ENCODE measurements at places on chromosomes 3 and 15.

GRCh38 chr15:85722374-85723152 lies 72.2 kb downstream of the KLHL25 start:
- no peak for DNase-seq

GRCh38 chr3:130709671-130710070 lies 37.0 kb downstream of the PIK3R4 start:
- no peak for DNase-seq

- no peak for DNase-seq
Observed at GRCh38 chr15:81118361-81118760, 15.7 kb upstream of the CFAP161 start.

DNA sequence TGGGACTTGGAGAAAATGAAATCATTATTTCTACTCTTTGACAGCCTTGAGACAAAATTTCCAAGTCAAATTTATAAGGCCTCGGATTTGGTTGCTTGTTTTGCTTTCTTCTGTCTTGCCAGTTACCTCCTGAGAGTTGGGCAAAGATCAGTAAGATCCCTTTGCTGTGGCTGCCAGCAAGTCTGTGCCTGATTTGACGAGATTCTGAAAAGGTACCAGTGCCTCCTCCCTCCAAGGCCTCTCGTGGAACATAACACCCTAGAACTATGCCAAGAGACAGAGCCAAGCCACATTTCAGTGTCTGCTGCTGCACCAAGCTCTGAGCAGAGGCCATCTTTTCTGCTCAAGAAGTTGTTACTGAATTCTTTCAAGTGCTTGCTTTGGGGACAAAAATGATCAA lies 61.0 kb downstream of the GTPBP8 start:
- DNase-seq, result no peak

- DNase-seq, result no peak
Observed at GRCh38 chr3:53570081-53570480, 75.7 kb downstream of the CACNA1D start.

GRCh38 chr3:47012342-47013230 lies 33.1 kb downstream of the NBEAL2 start:
- DNase-seq, result no peak

DNA sequence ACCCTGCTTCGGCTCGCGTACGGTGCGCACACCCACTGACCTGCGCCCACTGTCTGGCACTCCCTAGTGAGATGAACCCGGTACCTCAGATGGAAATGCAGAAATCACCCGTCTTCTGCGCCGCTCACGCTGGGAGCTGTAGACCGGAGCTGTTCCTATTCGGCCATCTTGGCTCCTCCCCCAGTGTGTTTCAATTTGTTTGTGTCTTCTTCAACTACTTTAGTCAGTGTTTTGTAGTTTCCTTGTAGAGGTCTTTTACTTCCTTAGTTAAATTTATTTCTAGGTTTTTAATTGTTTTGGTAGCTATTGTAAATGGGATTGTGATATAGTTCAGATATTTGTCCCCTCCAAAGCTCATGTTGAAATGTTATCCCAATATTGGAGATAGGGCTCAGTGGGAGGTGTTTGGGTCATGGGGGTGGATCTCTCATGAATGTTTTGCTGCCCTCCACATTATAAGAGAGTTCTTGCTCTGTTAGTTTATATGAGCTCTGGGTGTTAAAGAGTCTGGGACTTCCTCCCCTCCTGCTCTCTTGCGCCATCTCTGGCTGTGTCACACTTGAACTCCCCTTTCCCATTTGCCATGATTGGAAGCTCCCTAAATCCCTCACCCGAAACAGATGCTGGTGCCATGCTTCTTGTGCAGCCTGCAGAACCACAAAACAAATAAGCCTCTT lies 304.4 kb downstream of the DOCK3 start:
- DNase-seq, result no peak

DNA sequence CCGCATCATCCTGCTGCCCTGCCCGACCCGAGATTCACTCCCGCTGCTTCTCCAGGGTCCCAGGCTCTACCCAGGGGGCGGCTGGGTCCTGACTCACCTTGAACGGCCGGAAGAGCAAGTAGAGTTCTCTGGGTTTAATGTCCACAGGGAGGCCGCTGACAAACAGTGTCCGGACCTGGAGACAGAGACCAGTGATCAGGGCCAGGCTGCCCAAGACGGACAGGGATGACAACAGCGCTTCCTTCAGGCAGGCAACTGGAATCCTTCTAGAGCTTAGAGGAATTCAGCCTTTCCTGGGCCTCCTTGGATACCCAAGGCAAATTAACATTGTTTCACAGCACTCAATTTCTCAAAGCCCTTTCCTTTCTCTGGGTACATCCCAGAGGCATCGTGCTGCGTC lies 23.9 kb downstream of the RBPMS2 start:
- DNase-seq, result no peak

GRCh38 chr3:176286476-176287085 lies 910.7 kb downstream of the TBL1XR1 start:
- DNase-seq, result no peak

DNA sequence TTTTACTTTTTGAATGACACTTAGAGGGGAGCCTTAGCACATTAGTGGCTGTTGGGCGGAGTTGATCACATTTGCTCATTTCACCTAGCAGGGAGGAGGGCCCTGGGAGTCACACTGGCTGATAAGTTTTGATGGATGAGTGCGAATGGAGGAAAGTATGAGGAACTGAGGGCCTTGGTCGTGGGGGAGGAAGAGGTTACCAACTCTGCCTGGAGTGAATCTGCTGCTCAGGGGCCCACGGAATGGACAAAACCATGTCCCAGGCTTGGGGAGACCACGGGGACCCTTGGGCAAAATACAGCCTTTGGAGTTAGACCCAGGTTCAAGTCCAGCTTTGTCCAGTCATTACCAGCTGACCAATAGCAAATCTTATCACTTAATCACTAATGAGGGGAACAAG lies 5.1 kb upstream of the FLNB start:
- DNase-seq, result no peak

- no peak for DNase-seq
Observed at GRCh38 chr15:71701808-71702207, 108.5 kb upstream of the NR2E3 start.

GRCh38 chr15:68427366-68427765 lies 4.6 kb downstream of the ITGA11 start:
- DNase-seq, result no peak

GRCh38 chr15:70584838-70585706 lies 178.3 kb downstream of the UACA start:
- peak; percentile 27 for DNase-seq

GRCh38 chr3:37885814-37886213 lies 24.1 kb downstream of the CTDSPL start:
- no peak for DNase-seq

DNA sequence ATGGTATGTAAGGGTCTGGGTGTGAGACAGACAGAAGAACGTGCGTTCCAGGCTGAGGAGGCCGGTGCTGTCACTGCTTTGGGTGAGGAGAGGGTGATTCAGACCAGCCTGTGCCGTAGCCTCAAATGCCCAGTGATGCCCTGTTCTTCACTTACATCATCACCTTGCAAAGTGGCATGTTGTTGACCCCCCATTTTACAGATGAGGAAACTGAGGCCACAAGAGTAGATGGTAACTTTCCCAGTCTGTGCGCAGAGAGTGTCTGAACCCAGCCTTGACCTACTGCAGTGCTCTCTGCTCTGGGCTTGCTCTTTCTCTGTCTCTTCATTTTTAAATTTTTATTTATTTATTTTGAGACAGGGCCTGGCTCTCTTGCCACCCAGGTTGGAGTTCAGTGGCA lies 1.6 kb upstream of the CTSH start:
- no peak for DNase-seq

DNA sequence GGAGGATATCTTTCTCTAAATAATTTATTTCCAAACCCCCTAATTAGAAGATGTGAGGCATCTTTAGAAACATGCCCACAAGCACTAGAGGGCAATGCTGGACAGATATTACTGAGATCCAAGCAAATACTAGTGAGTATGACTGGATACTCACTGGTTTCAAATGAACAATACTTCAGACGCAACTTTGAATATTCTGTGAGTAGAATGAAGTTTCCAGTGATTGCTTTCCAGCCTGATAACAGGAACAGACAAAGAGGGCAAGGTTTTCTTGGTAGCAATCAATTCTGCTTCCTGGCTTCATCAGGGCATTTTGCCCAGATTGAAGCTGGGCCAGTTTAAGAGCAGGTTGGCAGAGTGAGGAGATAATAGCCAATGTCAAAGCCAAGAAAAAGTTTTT lies 442.6 kb upstream of the PDZRN3 start:
- no peak for DNase-seq

- DNase-seq, result no peak
Observed at GRCh38 chr15:70057931-70058641, 39.6 kb downstream of the TLE3 start.

DNA sequence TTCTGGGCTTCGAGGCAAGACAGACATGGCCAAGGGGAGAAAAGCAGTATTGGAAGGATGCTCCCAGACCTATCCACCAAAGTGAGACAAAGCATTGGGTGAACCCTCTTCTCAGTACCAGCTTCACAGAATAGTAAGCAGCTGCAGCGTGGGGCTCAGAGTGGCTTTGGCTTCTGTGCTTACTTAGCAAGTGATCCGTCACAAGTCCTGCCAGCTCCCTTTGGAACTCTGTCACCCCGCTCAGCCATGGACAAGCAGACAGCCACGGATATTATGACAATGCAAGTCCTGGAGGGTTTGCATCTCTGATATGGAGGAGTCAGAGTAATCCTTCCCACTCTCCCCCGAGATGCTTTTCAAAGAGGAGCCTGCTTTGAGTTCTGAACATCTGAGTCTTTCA lies 90.8 kb downstream of the SLCO3A1 start:
- DNase-seq, result no peak

GRCh38 chr15:99507504-99508310 lies 58.1 kb upstream of the MEF2A start:
- DNase-seq, result no peak

DNA sequence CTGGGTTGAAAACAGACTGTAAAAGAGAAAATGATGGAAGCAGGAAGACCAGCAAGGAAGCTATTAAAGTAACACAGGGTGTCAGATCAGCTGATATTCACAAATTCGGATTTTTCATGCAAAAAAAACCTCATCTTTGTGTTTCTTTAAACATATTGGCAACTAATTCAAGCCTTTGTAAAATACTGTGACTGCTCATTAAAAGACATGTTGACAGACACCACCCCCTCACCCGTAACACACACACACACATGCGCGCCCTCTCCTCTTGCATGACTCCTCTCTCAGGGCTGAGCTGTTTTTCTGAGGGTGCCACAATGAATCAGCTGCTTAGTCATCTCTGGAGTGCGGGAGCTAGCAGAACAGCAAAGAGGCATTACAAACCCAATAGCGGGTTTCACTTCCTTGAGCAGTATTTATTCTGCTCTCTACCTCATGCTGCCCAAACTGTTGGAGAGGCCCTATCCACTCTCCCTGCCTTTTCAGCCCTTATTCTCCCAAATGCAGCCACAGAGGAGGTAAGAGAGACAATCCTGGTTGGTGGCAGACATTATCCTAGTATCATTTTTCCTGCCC lies 35.8 kb upstream of the CCDC80 start:
- peak; percentile 76 for DNase-seq

DNA sequence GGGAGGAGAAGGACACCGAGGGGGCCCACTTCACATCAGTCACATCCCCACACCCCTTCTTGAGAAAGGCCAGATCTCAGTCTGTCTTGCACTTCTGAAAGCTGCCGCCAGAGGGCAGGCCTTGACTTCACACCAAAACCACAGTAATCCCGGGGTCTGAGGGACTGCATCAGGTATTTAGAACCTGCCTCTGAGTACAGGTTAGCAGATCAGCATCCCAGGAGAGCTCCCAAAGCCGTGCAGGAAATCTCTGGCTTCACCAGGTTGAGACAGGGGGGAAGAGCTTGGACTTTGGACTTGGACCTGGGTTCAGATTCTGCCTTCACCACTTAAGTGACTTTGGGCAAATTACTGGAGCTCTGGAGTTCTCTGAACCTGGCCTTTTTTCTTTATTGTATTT lies 50.3 kb downstream of the LHFPL4 start:
- peak; percentile 49 for DNase-seq

DNA sequence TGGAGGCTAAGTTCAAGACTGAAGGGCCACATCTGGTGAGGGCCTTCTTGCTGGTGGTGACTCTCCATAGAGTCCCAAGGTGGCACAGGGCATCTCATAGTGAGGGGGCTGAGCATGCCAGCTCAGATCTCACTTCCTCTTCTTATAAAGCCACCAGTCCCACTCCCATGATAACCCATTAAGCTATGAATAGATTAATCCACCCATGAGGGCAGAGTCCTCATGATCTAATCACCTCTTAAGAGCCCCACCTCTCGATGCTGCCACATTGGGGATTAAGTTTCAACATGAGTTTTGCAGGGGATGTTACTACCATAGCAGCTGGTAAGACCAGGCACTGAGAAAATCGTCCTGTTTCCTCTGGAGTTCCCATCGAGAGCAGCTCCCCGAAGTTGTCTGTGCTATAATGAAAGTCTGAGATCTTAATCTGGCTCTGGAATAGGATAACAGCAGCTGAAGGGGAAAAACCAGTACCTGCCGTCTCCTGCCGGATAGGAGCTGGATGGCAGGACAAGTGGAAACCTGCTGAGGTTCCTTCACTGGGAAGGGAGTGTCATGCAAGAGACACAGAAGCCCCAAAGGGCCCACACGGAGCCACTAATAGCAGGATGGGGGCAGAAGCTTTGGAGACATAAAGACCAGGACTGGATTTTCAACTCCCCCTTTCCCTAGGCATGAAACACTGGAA lies 79.5 kb upstream of the EPHB3 start:
- no peak for DNase-seq

DNA sequence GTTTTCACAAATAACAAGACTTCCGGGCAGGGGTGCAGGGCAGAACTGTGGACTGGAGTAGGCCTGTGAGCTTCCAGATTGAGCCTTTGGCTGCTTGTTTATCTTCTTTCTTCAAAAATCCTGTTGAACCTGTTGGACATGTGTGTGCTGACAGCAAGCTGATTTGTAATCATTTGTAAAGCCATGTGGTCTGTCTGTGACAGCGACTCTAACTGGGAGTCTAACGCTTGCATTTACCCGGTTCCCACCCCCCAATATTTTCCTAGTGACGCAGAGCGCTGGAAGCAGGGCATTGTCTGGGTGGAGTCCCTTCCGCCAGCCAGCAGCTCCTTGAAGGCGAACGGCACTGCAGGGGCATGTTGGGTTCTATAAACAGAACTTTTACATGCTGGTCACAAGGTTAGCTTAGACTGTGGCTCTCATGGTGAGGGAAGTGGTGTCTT lies 85.7 kb upstream of the MYZAP start:
- DNase-seq, result no peak

- no peak for DNase-seq
Observed at GRCh38 chr3:50637011-50637410, 20.1 kb downstream of the MAPKAPK3 start.

- DNase-seq, result no peak
Observed at GRCh38 chr3:66392966-66393332, 107.9 kb downstream of the LRIG1 start.

GRCh38 chr15:70863450-70864218 lies 9.7 kb upstream of the LARP6 start:
- no peak for DNase-seq

- DNase-seq, result no peak
Observed at GRCh38 chr3:66401157-66401550, 99.7 kb downstream of the LRIG1 start.

GRCh38 chr15:67121644-67122605 lies 56.5 kb downstream of the SMAD3 start:
- no peak for DNase-seq
